ENCODE measurements at places on chromosomes 2 and 18. TPM values are rescaled to one million over a fixed set of nuclear protein-coding genes. Genes with fewer than 3 reads are reported as not detected.

DNA sequence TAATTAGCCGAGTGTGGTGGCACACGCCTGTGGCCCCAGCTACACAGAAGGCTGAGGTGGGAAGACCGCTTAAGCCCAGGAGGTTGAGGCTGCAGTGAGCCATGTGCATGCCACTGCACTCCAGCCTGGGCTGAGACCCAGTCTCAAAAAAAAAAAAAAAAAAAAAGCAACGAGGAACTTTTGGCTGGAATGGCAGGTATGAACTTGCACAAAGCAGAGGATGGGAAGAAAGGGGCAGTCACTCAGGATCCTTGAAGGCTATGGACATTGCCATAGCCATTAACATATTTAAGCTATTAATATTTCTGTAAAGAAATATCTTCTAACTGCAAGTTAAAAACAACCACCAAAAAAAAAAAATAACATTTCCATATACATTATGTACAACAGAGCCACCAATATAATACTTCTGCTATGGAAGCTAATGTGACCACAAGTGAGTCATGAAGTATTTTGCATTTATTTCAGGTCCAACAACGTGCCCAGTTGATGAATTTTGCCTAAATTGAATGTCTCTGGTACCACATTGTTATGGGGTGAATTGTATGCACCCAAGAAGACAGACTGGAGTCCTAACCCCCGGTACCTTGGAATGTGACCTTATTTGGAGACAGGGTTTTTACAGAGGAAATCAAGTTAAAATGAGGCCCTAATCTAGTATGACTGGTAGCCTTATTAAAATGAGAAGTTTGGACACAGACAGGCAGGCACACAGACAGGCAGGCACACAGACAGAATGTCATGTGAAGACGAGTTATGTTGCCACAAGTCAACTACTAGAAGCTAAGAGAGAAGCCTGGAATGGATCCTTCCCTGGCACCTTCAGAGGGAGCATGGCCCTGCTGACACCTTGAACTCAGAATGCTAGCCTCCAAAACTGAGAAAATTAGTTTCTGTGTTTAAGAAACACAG is 102.8 kb downstream of the RBMS1 start:
- no peak overlapping the region for H3K4me3 ChIP-seq
- H3K36me3 ChIP-seq, result no peaks in the 10 kb centered on the region
- DNase-seq, result no peak
- H3K4me1 ChIP-seq, result peaks cover 65% of the 10 kb centered on the region

GRCh38 chr2:127043367-127044164 is 63.4 kb downstream of the BIN1 start:
- DNase-seq, result no peak
- no peaks in the 10 kb centered on the region for H3K27me3 ChIP-seq
- no peak overlapping the region for H3K27ac ChIP-seq
- H3K36me3 ChIP-seq, result peaks cover 4% of the 10 kb centered on the region
- no peak overlapping the region for H3K4me3 ChIP-seq

- H3K36me3 ChIP-seq, result no peaks in the 10 kb centered on the region
- H3K27ac ChIP-seq, result no peak overlapping the region
- no peak overlapping the region for H3K4me3 ChIP-seq
These were observed 158.3 kb downstream of the LDLRAD4 start for GRCh38 chr18:13376841-13377351.

Gene STON1
- polyA plus RNA-seq, result 0.94 TPM

Gene MAP2
- polyA plus RNA-seq, result 1.8 TPM

Gene SCN7A
- 0.01 TPM for polyA plus RNA-seq

Gene UGT1A3
- not detected for polyA plus RNA-seq
